ENCODE measurements at places on chromosomes 4 and X. TPM values are rescaled to one million over a fixed set of nuclear protein-coding genes. Genes with fewer than 3 reads are reported as not detected.

PHEX gene
- total RNA-seq: 0.85 TPM

FAT4 gene
- total RNA-seq: 42.5 TPM

HAND2 gene
- 1.7 TPM for total RNA-seq

C4orf50 gene
- not detected for total RNA-seq

MAGEA8 gene
- not detected for total RNA-seq

GPR78 gene
- not detected for total RNA-seq

MAGEB17 gene
- 0.19 TPM for total RNA-seq

MTMR8 gene
- total RNA-seq: not detected

MORF4L2 gene
- total RNA-seq: 466 TPM

TMEM31 gene
- not detected for total RNA-seq

HTR2C gene
- not detected for total RNA-seq

CT45A3 gene
- not detected for total RNA-seq

KCTD8 gene
- total RNA-seq: not detected

PAGE2B gene
- total RNA-seq: not detected

TRIM61 gene
- total RNA-seq: 0.19 TPM

RTL3 gene
- under 0.01 TPM for total RNA-seq

SGCB gene
- total RNA-seq: 34.4 TPM

EGFL6 gene
- not detected for total RNA-seq

STBD1 gene
- total RNA-seq: 6.1 TPM

SLC2A9 gene
- total RNA-seq: 1.6 TPM

NDST4 gene
- total RNA-seq: not detected

C4orf51 gene
- total RNA-seq: not detected

DUSP21 gene
- not detected for total RNA-seq

ZFP42 gene
- not detected for total RNA-seq

DGKK gene
- total RNA-seq: not detected

MAB21L2 gene
- total RNA-seq: not detected

VCX2 gene
- not detected for total RNA-seq

DOK7 gene
- not detected for total RNA-seq

PHOX2B gene
- total RNA-seq: not detected

ABLIM2 gene
- total RNA-seq: 0.27 TPM

SULT1B1 gene
- 55.9 TPM for total RNA-seq

UBL4A gene
- total RNA-seq: 32.7 TPM

GPRASP3 gene
- total RNA-seq: 8.5 TPM

RUFY3 gene
- 25.5 TPM for total RNA-seq
